Transverse colon (tissue), 4 donors: ENCODE measurements at places on chromosomes 6 and 20. TPM values are rescaled to one million over a fixed set of nuclear protein-coding genes. Genes with fewer than 3 reads are reported as not detected.

Gene SLC17A3
- not detected for total RNA-seq

Gene HCRTR2
- total RNA-seq, result not detected

Gene AGPAT1
- 17.9 TPM for total RNA-seq

Gene OPRM1
- not detected for total RNA-seq

Gene TRIM31
- total RNA-seq, result 96.0 TPM

Gene C6orf15
- not detected for total RNA-seq

Gene GPR6
- not detected for total RNA-seq

Gene TRIM40
- 2.5 TPM for total RNA-seq

Gene NKAPL
- total RNA-seq, result 0.64 TPM

Gene TSPO2
- total RNA-seq, result not detected

Gene MMUT
- total RNA-seq, result 9.7 TPM

Gene EDEM2
- total RNA-seq, result 27.9 TPM

Gene PI16
- 5.6 TPM for total RNA-seq

Gene TAAR8
- not detected for total RNA-seq

Gene CMTR1
- total RNA-seq, result 16.5 TPM

Gene BHLHE23
- not detected for total RNA-seq

Gene EBF4
- 6.5 TPM for total RNA-seq

Gene LTA
- total RNA-seq, result not detected

Gene COX4I2
- total RNA-seq, result not detected

Gene FAM209B
- not detected for total RNA-seq

Gene SAMD10
- total RNA-seq, result 86.2 TPM

Gene SPACA1
- total RNA-seq, result not detected

Gene STX11
- total RNA-seq, result 2.3 TPM

Gene MAFB
- 74.4 TPM for total RNA-seq

Gene FHL5
- 4.6 TPM for total RNA-seq

Gene BTNL2
- total RNA-seq, result not detected

Gene FAM83D
- total RNA-seq, result 42.3 TPM

Gene TAGAP
- total RNA-seq, result 10.3 TPM

Gene HLA-C
- total RNA-seq, result 200 TPM

Gene RCAN2
- total RNA-seq, result 9.5 TPM

Gene NKAIN2
- total RNA-seq, result not detected

Gene FAM83B
- total RNA-seq, result 35.2 TPM

Gene SPATA25
- 3.7 TPM for total RNA-seq

Gene FAXC
- 0.75 TPM for total RNA-seq

Gene VAPB
- total RNA-seq, result 26.7 TPM

Gene SLC22A16
- not detected for total RNA-seq

Gene BPIFB3
- total RNA-seq, result not detected

Gene ASIP
- not detected for total RNA-seq

Gene MAK
- total RNA-seq, result not detected

Gene FERMT1
- 29.3 TPM for total RNA-seq

Gene CST1
- total RNA-seq, result not detected

Gene TBX18
- 3.0 TPM for total RNA-seq
